ENCODE measurements at places on chromosomes 12 and 14.
A peak's percentile ranks its signal among the peaks of the same experiment; 100 is the strongest.

DNA sequence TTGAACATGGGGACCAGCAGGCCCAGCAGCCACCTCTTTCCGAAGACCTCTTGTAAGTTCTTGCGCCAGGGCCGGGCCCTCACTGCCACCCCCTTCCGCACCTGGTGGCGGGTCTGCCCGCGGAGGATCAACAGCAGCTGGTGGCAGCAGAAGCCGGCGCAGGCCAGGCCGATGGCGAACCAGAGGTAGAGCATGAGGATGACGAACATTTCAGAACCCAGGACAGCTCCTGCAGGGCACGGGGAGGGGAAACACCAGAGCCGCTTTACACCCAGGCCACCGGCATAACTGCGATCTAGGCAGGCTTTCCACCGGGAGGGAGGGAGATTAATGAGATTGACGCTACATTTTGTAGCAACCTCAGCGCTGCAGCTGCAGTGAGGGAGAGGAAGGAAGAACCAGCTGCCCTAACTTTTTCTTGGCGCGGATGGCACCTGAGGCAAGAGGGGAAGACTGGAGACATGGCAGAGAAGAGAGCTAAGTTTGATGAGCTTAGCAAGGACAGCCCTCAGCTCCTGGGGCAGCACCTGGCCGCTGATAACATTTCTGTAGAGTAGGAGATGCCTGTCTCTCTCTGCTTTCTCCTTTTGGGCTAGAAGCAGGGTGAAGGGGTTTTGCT lies 7.8 kb downstream of the ZDHHC22 start:
- DNase-seq = peak; percentile 77

- no peak for DNase-seq
These were observed 731.2 kb downstream of the RERGL start for GRCh38 chr12:17358835-17359234.

GRCh38 chr12:109460538-109460937 lies 16.6 kb downstream of the KCTD10 start:
- DNase-seq = no peak

GRCh38 chr14:69044296-69044695 lies 65.2 kb upstream of the ACTN1 start:
- DNase-seq = no peak

DNA sequence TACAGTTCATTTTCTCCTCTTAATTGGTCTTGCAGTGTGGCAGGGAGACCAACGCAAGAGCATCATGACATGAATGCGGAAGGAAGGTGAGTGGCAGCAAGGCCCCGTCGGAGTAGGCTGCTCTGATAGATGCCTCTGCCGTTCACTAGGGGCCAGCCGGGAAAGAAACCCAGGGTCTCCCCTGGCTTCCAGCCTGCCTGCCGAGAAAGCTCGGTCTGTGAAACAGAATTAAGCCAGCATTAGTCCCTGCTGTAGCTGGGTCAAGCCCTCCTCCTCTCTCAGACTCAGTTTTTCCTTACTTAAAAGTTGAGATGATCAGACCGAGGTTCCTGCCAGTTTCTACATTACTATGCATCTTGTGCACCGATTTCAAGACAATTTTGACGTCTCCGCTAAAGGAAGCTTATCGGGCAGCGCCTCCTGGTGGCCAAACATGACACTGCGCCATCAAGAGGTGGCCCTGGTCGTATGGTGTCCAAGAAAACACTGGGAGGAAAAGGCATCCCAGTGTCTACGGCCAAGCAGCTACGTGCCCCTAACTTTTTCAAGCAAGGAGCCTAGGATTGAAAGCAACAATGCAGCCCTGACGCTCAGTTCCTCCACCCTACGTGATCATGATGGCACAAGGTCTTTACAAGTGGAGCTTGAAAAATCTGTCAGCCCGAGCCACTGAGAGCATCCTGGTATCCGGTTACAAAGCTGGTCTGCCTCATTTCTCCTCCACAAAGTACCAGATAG lies 131.6 kb downstream of the KSR2 start:
- peak; percentile 60 for DNase-seq

- DNase-seq = no peak
These were observed 163.7 kb downstream of the SNAPC1 start for GRCh38 chr14:61925732-61926435.
